Muscle of arm (tissue), 14 donors: ENCODE measurements at places on chromosomes 16 and 17.

- no peak for DNase-seq
These were observed 125.4 kb downstream of the MRTFB start for GRCh38 chr16:14196539-14196938.

- no peak for DNase-seq
These were observed 79.0 kb upstream of the NKD1 start for GRCh38 chr16:50469121-50469743.

- DNase-seq: no peak
These were observed 173.1 kb downstream of the HS3ST3A1 start for GRCh38 chr17:13428611-13429042.

GRCh38 chr17:47830396-47831002 lies 842 bp downstream of the MRPL10 start:
- no peak for DNase-seq
